Smooth muscle cell of the umbilical artery (primary cell): ENCODE measurements at places on chromosomes 2 and 18. TPM values are rescaled to one million over a fixed set of nuclear protein-coding genes. Genes with fewer than 3 reads are reported as not detected.

Gene TBR1
- total RNA-seq = under 0.01 TPM in 1 of 2 replicates, not detected in the other

Gene ATG9A
- 31.8 and 40.6 TPM in 2 replicates for total RNA-seq

Gene THOC1
- total RNA-seq = 30.9 and 40.6 TPM in 2 replicates

Gene PCARE
- not detected in 2 replicates for total RNA-seq

Gene C2orf92
- 3.1 and 3.9 TPM in 2 replicates for total RNA-seq

Gene GALNT5
- 52.8 and 71.3 TPM in 2 replicates for total RNA-seq
